ENCODE measurements at places on chromosomes 12 and 14.

GRCh38 chr14:60681271-60681670 is 32.0 kb upstream of the SIX1 start:
- no peak for DNase-seq

DNA sequence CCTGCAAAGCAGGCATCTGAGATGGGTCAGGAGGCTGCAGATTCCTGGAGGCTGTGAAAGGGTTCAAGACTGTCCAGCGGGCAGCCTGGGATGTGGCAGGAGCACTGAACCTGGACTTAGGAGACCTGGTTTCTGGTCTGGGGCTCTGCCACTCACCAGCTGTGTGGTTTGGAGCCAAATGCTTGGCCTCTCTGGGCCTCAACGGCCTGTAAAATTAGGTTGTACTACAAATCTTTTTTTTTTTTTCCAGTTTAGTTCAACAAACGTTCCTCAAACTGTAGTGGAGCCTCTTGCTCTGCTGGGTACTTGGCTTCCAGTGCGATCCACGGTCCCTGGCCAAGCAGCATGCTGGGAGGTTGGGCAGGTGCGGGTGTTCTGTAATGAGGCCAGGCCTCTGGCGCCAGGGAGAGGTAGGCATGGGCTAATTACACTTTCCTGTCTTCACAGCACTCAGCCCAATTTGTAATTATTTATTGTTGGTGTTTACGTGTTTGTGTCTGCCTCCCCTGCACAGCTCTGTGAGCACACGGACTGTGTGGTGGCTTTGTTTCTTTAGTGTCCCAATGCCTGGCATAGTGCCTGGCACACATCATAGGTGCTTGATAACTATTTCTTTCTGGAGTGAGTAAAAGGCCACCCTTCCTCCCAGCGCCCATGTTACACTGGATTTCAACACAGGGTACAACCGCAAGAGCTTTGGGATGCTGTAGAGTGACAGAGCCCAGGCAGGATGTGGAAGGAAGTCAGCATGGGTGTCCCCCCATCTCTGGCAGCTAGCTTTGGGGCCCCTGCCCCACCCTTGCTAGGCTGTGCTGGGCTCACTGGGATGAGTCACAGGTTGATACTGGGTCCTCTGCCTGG is 5.8 kb upstream of the KRT80 start:
- no peak for DNase-seq

DNA sequence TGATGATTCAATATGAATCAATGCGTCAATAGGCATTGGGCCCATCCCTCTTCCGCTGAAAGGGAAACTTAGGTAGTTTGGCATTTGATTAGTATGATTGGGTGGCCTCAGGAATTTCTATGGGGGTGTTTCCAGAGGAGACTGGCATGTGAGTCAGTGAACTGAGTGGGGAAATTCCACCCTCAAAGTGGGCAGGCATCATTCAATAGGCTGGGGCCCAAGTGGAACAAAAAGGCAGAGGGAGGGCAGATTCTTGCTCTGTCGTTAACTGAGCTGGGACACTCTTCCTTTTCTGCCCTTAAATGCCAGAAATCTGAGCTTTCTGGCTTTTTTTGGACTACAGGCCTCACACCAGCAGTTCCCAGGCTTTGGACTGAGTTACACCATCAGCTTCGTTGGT is 373.5 kb downstream of the RPS29 start:
- no peak for DNase-seq

- DNase-seq, result no peak
These were observed 1061.8 kb upstream of the FLRT2 start for GRCh38 chr14:84468153-84468552.

- DNase-seq, result no peak
These were observed 383.8 kb downstream of the NOVA1 start for GRCh38 chr14:26213846-26214575.

GRCh38 chr14:99564926-99565259 is 39.1 kb downstream of the CCDC85C start:
- DNase-seq, result no peak

- DNase-seq, result no peak
These were observed 30.2 kb downstream of the OSBPL8 start for GRCh38 chr12:76529226-76529918.

DNA sequence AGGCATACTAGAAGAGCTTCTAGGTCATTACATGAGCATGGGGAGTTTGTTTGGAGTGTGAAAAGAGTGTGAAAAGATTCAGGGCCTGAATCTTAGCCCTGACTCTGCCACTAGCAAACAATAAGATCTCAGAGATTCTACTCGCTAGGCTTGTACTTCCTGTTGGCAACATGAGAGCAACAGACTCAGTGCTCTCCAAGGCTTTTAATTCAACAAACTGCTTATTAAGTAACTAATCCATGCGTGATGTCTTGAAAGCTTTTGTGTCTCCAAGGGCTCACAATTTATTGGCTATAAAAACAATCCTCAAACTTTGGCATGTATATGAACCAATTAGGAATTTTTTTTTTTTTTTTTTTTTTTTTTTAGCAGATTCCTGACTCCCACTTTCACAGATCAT is 105.1 kb downstream of the STXBP6 start:
- no peak for DNase-seq

DNA sequence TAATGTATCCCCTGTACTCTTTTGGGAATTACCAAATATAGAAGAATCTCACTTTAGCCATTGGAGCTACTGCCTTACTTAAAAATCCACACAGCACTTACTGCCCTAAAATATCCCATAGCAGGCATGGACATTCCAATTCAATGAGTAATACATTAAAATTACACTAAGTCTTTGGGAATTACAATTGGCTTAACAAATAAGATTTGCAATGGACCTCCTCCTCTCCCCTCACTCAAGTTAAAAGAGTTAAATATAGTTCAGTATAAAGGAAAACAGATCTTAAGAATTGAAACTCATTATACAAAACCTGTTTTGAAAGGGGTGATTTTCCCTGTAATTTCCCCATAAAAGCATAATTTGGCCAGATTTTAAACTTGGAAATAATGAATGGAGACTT is 477.1 kb downstream of the SLC16A7 start:
- no peak for DNase-seq

DNA sequence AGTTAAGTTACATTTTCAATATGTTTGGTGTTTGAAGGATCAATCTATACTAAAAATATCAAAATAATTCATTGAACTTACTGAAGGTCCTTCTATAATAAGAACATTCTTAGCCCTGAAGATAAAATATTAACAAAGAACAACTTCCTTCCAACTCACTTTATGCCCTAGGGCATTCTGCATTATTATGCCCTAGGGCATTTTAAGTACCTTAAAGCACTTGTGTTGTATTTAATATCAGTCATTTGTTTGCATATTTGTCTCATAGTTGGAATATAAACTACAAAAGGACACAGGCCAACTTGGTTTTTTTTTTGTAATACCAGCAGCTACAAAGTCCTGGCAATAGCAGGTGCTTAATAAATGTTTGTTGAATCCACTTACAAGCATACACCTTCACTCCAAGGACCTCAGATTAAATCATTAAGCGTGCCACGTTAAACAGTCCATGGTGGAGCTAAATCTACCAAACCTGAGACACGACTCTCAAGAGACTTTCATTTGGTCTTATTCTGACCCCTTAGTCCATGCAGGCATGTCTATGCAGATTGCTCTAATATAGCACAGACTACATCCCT is 50.7 kb downstream of the EPS8 start:
- DNase-seq, result no peak

DNA sequence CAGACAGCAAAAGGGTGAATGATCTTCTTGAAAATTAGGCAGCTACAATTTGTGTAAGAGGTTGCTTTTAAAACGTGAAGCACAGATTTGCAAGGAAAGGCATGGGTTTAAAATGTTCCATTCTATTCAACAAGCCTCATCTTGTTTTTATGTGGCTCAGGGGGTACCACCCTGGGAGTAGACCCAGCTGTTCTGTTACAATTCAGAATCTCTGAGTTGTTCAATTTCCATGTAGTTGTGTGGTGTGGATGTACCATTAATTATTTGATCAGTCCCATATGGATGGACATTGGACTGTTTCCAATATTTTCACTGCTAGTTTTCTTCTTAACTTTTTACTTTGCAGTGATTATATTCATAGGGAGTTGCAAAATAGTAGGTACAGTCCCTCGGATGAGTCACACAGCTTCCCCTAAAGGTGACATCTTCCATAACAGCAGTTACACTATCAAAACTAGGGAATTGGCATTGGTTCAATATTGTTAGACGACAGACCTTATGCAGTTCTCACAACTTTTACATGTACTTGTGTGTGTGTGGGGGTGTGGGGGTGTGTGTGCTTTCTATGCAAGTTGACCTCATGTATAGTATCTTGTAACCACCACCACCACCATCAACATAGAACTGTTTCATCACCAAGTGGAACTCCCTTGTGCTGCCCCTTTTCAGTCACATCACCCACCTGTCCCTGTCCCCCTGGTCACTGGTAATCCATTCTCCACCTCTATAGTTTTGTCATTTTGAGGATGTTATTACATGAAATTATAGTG is 59.0 kb upstream of the CAPRIN2 start:
- no peak for DNase-seq

DNA sequence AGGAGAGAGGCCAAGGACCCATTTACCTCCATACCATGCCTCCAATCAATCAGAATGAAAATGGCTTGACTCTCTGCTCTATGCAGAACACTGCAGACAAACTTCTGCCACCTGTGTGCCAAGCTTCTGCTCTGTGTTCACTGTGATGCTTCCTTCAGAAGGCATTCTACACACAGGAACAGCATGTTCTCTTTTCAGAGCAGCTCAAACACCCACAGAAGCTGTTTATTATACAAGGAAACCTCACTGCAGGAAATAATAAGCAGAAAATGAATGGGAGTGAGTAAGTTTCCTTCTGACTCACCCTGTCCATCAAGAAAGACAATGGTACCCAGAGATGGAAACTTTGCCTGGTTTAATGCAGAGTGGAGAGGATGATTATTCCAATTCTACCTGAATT is 2.4 kb upstream of the ESR2 start:
- DNase-seq, result no peak

DNA sequence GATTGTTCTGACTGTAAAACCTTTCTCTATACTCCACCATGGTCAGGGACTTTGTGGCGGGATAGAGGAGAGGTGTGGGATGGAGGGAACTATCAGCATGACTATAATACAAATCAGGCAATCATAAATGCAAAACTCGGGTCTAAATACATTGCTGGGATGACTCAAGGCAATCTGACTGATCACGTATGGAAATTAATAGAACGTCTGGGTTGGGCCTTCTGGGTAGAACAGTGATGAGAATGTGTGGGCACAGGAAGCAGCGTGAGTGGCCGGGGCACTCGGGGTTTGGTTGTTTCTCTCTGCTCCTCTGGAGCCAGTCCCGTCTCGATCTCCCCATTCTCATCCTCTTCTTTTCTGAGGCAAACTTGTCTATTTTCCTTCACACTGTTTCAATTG is 485.8 kb downstream of the VRK1 start:
- no peak for DNase-seq

GRCh38 chr14:24279301-24280186 is 8.1 kb upstream of the RABGGTA start:
- no peak for DNase-seq

- DNase-seq, result peak; percentile 69
These were observed at the start of gene SDSL for GRCh38 chr12:113422030-113422885. TSS of gene SDSL (plus strand) at chr12:113422380. CDS start at chr12:113427983, 5,603 bp downstream.

GRCh38 chr12:126601184-126602170 is 1536.2 kb downstream of the AACS start:
- DNase-seq, result no peak

- DNase-seq, result no peak
These were observed 403.7 kb downstream of the SLC6A15 start for GRCh38 chr12:84508851-84509260.

DNA sequence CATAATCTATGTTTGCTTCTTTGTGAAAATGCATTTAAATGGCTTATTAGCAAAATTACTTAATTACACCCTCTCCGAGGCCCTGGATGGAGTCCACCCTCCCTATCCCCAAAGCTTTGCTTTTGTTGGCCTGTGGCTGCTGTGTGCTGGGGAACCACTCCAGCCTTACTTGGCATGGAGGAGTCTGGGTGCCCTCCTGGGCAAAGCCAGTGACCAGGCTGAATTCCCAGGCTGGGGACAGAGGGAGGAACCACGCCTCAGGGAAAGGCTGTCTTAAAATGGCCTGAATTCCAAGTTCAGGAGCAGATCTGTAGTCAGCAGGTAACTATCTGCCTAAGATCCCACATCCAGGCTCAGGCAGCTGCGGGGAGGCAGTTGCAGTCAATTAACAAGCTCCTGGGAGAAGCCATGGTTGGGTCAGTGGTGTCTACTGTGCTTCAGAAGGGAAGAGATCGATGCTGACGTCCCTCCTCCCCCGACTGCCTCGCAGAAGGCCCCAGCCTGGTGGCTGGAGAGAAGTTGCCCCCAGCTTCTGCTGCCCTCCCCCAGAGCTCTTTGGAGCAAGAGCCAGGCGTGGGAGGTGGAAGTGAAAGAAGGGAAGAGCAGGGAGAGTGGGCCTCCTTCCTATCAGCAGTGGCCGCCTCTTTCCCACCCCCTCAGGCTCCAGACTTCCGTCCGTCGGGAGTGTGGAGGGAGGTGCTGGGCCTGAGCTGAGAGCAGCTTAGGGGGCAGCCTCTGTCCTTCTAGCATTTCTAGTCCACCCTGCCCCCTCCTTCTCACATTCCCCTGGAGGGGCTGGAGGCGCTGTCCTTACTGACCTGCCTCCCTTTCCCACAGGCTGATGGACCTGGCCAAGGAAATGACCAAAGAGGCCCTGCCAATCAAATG is 11.3 kb downstream of the VASH1 start:
- peak; percentile 76 for DNase-seq

- no peak for DNase-seq
These were observed 61.0 kb upstream of the RNU6-8 start for GRCh38 chr14:32263939-32264567.

- no peak for DNase-seq
These were observed 156.4 kb downstream of the PLCZ1 start for GRCh38 chr12:18581232-18581962.

DNA sequence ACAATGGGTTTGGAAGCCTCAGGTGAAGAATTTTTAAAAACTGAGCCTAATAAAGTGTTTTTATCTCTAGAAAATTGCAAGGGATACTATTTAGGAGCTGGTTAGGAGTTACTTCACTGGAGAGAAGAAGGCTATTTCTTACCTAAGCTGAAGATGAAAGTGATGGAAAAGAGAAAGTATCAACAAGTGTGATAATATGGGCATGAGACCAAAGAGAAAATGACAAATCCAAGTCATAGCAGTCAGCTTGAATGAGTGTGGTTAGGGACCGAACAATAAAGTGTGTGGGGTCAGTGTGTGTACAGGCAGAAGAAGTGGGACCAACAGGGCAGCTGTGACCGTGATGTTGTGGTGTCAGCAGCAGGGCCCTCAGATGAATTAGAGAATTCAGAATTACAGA is 24.2 kb upstream of the ADAMTS20 start:
- DNase-seq, result no peak

- DNase-seq, result no peak
These were observed 54.5 kb downstream of the PDZRN4 start for GRCh38 chr12:41242603-41243002.

- no peak for DNase-seq
These were observed 19.0 kb downstream of the FOXN4 start for GRCh38 chr12:109290061-109290460.

GRCh38 chr12:122399592-122400373 is 22.7 kb downstream of the CLIP1 start:
- peak; percentile 75 for DNase-seq

Data from right cardiac atrium (tissue), 5 donors.